ENCODE measurements at places on chromosomes 12 and 14. TPM values are rescaled to one million over a fixed set of nuclear protein-coding genes. Genes with fewer than 3 reads are reported as not detected.
A peak's percentile ranks its signal among the peaks of the same experiment; 100 is the strongest.

DNA sequence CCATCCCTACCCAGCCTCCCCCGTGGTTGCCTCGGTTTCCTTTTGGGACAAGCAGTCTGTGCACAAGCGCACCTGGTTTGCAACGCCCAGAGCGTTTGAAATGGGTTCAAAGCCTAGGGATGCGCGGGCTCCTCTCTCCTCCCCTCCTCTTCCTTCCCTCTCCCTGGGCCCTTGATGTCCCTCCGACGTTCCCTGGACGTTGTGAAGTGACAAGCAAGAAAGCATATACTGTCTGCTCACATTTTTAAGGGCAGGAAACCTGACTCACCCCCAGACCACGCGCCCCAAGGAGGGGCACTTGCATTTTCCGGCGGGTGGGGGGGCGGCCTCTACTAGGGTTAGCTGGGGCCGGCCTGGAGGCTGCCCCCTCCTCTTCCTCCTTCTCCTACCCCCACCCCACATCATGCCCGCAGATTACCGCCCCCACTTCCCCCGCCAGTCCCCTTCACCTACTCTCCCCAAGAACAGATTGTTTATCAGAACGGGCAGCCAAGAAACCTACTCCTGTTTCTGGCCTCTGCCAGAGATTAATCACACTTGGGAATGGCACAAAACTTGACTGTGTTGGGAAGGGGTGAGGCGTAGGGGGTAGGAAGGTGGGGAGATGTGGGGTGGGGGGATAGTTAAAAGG, 9.5 kb upstream of the IRF2BPL start:
- DNase-seq = no peak

DNA sequence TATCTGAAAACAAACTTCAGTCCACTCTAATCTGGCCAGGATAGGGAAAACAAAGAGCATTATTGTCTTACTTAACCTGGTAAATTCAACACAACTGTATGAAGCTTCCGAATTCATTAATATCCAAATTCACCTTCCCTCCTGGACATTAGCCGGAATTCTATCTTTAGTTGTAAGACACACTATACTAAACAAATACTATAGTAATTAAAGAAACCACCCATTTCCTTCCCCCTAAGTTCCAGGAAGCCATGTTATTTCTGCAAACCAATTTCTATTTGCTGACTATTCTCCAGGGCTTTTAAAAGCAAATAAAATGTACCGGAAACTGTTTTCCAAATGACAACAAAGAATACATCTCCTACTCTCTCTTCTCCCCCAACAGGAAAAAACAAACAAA, 122.7 kb upstream of the MDM1 start:
- DNase-seq = no peak

DNA sequence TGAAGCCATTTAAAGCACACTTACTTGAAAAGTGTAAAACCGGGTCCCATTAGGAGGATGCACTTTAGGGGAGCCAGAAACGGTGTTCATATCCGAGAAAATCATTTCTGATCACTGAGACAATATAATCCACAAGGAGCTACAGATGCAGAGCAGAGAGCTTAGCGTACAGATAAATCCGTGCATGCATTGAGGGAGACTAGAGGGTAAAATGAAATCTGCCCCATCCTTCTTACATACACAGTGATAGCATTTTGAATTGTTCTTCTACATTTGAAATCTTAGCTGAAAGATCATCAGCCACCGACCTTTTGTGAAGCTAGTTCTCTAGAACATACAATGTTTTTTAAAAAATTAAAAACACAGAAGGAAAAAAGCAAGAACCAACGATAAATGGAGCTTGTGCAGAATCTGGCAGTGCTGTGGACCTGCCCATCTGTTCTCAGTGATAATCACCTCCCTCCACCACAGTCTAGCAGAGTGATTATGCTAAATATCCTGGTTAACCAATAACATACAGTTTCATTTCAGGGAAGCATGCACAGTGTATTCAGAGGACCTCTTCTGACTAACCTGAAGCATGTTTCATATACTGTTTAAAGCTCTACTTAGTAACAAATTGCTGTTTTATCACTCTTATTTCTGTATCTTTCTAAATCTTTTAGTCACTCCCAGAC, 161.1 kb downstream of the PPFIA2 start:
- DNase-seq = no peak

GRCh38 chr12:121015825-121016766, at the start of gene C12orf43:
TSS of gene C12orf43 (minus strand) at chr12:121016487. CDS start at chr12:121016474, 13 bp downstream.
- DNase-seq = peak; percentile 78

GRCh38 chr14:20602583-20602982, 11.4 kb upstream of the RNASE12 start:
- no peak for DNase-seq

EML1 gene
- polyA plus RNA-seq = 26.6 TPM

BDKRB1 gene
- 0.66 TPM for polyA plus RNA-seq

CPNE6 gene
- not detected for polyA plus RNA-seq

AQP5 gene
- 3.2 TPM for polyA plus RNA-seq

DNA sequence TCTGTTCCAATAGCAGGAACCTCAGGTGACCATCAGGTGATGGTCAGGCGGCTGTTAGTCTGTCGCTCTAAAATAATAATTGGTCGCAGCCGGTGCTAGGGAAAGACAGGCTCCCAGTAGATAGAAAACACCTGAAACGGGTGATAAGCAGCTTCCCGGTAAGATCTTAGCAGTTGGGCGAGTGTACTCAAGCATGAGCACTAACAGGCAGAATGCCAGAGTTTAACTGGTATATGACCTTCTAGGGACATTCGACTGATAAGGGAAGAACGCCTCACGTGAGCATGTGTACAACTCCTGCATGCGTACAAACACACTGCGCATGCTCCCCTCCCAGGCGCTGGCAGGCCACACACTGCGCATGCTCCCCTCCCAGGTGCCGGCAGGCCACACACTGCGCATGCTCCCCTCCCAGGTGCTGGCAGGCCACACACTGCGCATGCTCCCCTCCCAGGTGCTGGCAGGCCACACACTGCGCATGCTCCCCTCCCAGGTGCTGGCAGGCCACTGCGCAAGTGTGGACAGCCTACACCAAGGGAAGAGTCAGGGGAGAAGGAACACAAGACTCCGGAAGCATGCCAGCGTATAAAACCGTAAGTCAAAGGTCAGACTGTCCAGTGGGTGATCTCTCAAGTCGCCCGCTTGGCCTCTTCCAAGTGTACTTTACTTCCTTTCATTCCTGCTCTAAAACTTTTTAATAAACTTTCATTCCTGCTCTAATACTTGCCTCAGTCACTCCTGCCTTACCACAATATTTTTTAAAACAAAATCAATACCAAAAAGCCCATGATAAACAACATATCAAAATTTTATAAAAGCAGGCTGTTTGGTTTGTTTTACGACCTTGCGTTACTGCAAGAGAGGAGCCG, 24.5 kb downstream of the GPRC5D start:
- no peak for DNase-seq

TSHR gene
- 0.79 TPM for polyA plus RNA-seq

NUDT4 gene
- polyA plus RNA-seq = 146 TPM

SERPINA12 gene
- polyA plus RNA-seq = 0.30 TPM

GPR162 gene
- polyA plus RNA-seq = 18.9 TPM

Measured in left renal cortex interstitium (tissue), 4 donors.